IMR-90 (cell line): ENCODE measurements at places on chromosomes 3 and 15.
A peak's percentile ranks its signal among the peaks of the same experiment; 100 is the strongest.

DNA sequence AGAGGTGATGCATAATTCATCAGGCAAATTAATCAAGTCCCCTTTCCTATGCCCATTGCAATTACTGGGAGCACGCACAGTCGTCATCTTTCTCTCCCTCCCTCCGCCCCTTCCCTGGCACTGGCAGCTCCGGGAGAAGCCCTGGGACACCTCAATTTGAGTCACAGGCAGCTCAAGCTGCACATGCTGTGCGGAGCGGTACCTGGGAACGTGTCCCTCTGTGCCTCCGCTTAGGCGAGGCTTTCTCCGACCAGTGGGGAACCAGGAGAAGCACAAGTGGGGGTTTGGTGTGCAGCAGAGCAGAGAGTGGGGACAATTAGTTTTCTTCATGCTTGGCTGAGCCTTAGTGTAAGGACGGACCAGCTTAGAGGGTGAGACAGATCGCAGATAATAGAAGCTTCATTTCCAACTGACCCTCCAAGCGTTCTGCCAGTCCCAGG, 88.3 kb downstream of the SOX14 start:
- H3K36me3 ChIP-seq, result no peaks in the 10 kb centered on the region
- no peaks in the 10 kb centered on the region for H3K27me3 ChIP-seq
- H3K4me1 ChIP-seq, result no peaks in the 10 kb centered on the region
- no peak for DNase-seq

DNA sequence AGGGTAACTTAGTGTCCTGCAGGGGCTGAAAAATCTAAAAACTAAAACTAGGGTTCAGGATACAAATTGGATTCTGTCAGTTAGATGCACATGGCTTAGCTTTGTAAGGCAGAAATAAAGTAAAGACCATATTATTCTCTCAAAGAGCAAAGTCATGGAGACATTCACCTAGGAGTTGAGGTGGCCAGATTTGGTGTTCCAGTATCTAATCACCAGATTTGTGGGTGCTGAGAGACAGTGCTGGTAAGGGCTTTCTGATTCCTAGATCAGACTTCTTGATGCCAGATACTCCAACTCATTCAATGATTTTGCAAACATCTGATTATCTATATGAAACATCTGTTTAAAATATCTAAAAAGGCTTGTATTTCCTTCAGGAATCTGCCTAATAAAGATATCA, 28.3 kb upstream of the TBC1D5 start:
- no peak overlapping the region for H3K27ac ChIP-seq
- no peak for DNase-seq
- no peak overlapping the region for H3K4me3 ChIP-seq

DNA sequence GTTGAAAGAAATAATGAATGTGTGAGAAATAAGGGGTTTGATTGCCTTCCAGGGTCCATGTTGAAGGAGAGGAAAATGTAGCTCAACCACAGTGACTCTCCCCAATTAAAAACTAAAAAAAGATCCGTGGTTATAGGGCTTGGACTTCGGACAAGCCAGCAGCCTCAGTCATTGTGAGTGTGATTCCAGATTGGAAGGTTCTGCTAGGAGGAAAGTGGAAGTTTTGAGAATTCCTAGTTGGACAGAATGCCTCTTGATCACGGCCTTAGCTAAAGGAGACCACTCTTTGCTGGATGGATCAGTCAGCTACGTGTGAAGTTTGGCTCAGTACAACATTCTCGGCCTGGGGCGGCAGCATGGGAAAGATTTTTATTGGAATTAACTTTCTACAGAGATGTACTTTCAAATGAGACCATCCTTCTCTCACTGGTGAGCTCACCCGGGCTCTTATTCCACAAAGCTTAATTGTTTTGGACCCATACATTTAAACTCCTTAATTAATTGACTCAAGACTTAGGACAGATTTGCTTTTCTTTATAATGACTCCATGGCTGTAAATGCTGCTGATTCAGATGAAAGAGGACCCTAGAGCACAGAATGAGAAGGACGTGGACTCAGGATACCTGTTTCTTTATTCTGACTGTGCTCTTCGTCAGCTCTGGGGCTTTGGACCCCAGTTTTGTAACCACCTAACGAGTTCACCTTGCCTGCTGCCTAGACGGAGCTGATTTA, 27.5 kb downstream of the FLNB start:
- no peak for DNase-seq
- H3K27ac ChIP-seq, result no peak overlapping the region
- no peaks in the 10 kb centered on the region for H3K27me3 ChIP-seq
- peaks cover 14% of the 10 kb centered on the region for H3K4me1 ChIP-seq
- peaks cover 4% of the 10 kb centered on the region for H3K36me3 ChIP-seq

- no peak for DNase-seq
- H3K36me3 ChIP-seq, result no peaks in the 10 kb centered on the region
- H3K27ac ChIP-seq, result no peak overlapping the region
These were observed 39.5 kb upstream of the ATP2C1 start for GRCh38 chr3:130854208-130854864.

- peak; percentile 71 for DNase-seq
- H3K4me1 ChIP-seq, result peaks cover 5% of the 10 kb centered on the region
- H3K27me3 ChIP-seq, result no peaks in the 10 kb centered on the region
These were observed 12.2 kb downstream of the PRC1 start for GRCh38 chr15:90982135-90982534.

DNA sequence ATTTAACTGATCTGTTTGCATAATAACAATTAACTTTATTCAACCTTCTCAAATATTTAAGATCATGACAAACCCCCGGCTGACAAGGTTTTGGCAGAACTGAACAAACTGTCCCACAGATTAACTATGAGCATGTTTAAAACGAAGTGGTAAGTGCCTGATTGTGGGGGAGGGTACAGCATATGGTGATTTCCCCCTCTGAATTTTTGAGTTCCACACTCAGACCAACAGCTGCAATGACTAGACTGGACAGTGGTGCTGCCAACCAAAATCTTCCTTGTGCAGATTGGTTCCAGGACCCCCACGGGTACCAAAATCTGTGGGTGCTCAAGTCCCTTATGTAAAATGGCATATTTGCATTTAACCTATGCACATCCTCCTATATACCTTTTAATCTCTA, 449.5 kb downstream of the SHQ1 start:
- no peak for DNase-seq
- no peak overlapping the region for H3K4me3 ChIP-seq
- no peak overlapping the region for H3K27ac ChIP-seq
- no peaks in the 10 kb centered on the region for H3K27me3 ChIP-seq
- peaks cover 6% of the 10 kb centered on the region for H3K4me1 ChIP-seq

DNA sequence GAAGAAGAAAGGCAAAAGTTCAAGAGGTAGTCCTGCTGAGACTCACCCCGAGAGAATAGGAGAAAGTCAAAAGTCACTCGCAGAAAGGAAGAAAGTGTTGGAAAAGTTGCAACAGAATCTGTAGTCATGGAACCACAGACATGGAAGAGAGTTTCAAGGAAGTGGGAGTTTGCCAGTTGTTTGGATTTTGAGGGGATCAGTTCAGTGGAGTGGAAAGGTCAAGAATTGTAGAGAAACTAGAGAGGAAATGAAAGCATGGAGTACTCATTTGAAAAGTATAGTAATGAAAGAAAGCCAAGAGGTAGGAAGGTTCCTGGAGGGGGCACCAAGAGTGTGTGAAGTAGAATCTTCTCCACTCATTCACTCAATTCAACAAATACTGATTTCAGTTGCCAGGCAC, 34.7 kb downstream of the SPTSSB start:
- H3K27me3 ChIP-seq, result no peaks in the 10 kb centered on the region
- H3K36me3 ChIP-seq, result no peaks in the 10 kb centered on the region
- H3K4me1 ChIP-seq, result no peaks in the 10 kb centered on the region

- H3K27me3 ChIP-seq, result no peaks in the 10 kb centered on the region
- peaks cover 14% of the 10 kb centered on the region for H3K4me1 ChIP-seq
- H3K36me3 ChIP-seq, result no peaks in the 10 kb centered on the region
- no peak overlapping the region for H3K27ac ChIP-seq
- no peak overlapping the region for H3K4me3 ChIP-seq
- DNase-seq, result no peak
These were observed 330.3 kb upstream of the THBS1 start for GRCh38 chr15:39250460-39251186.

- no peaks in the 10 kb centered on the region for H3K36me3 ChIP-seq
- DNase-seq, result peak; percentile 41
- H3K4me1 ChIP-seq, result peaks cover 17% of the 10 kb centered on the region
- H3K4me3 ChIP-seq, result no peak overlapping the region
- H3K27ac ChIP-seq, result no peak overlapping the region
These were observed 5.9 kb downstream of the TGM4 start for GRCh38 chr3:44880284-44880683.

- no peak overlapping the region for H3K4me3 ChIP-seq
- DNase-seq, result no peak
- no peaks in the 10 kb centered on the region for H3K27me3 ChIP-seq
- H3K4me1 ChIP-seq, result no peaks in the 10 kb centered on the region
- H3K27ac ChIP-seq, result no peak overlapping the region
- no peaks in the 10 kb centered on the region for H3K36me3 ChIP-seq
These were observed 38.1 kb downstream of the C3orf70 start for GRCh38 chr3:185114756-185115155.

GRCh38 chr3:128425846-128426127, 40.9 kb downstream of the DNAJB8 start:
- H3K4me3 ChIP-seq, result no peak overlapping the region
- no peak for DNase-seq
- no peak overlapping the region for H3K27ac ChIP-seq
- no peaks in the 10 kb centered on the region; the same call in 1 of the 2 replicates for H3K4me1 ChIP-seq
- H3K36me3 ChIP-seq, result no peaks in the 10 kb centered on the region

GRCh38 chr3:105774444-105775180, 94.2 kb downstream of the CBLB start:
- H3K36me3 ChIP-seq, result no peaks in the 10 kb centered on the region; the same call in 1 of the 2 replicates
- H3K27ac ChIP-seq, result no peak overlapping the region
- no peaks in the 10 kb centered on the region for H3K27me3 ChIP-seq
- no peaks in the 10 kb centered on the region for H3K4me1 ChIP-seq
- DNase-seq, result no peak

DNA sequence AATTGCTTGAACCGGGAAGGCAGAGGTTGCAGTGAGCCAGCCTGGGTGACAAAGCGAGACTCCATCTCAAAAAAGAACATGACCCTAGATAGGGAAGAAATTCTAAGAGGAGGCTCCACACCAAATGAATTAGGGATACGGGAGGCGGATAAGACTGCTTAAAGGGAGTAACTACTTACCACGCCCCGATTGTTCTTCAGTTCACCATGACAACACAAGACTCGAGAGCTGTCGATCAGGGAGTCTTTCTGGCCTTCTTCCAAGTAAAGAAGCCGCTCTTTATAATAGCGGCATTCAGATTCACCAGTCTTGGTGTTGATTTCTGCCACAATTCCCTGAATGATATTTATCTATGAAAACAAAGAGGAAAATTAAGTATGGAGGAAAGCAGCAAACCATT, 53.9 kb upstream of the TASOR start:
- no peaks in the 10 kb centered on the region for H3K27me3 ChIP-seq
- no peak for DNase-seq
- peaks cover 2% of the 10 kb centered on the region; the same call in 1 of the 2 replicates for H3K36me3 ChIP-seq

GRCh38 chr3:9087831-9088413, 124.7 kb upstream of the RAD18 start:
- no peak for DNase-seq
- no peaks in the 10 kb centered on the region; the same call in 1 of the 2 replicates for H3K27me3 ChIP-seq
- H3K36me3 ChIP-seq, result no peaks in the 10 kb centered on the region
- H3K4me3 ChIP-seq, result no peak overlapping the region

- H3K27ac ChIP-seq, result no peak overlapping the region
- H3K4me3 ChIP-seq, result no peak overlapping the region
- DNase-seq, result no peak
- no peaks in the 10 kb centered on the region for H3K4me1 ChIP-seq
These were observed 706.6 kb downstream of the SI start for GRCh38 chr3:164371681-164372080.
